Stimulated activated naive CD8-positive, alpha-beta T cell treated with anti-CD3 and anti-CD28 coated beads, Interleukin-15, Interleukin-2, amounts not matched to agents 100 U/mL and 50 U/mL, for 24 hours (primary cell): ENCODE measurements at places on chromosomes 13 and 19.

DNA sequence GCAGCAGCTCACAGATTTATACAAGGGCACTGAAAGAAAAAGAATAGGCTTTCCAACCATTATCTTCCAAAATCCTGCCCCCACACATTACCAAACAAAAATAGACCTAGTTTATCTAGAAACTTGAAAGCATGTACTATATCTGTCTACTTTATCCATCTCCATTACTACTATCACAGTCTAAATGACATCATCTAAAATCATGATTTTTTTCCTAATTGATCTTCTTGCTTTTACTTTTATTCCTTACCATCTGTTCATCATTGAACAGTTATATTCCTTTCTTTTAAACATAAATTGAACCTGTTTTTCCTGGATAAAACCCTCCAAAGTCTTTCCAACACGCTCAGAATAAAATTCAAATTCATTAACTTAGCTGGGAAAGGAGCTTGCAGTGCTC, 414.7 kb downstream of the KCTD12 start:
- DNase-seq: no peak

GRCh38 chr13:101916108-101916774, 463.8 kb downstream of the ITGBL1 start:
- no peak for DNase-seq

DNA sequence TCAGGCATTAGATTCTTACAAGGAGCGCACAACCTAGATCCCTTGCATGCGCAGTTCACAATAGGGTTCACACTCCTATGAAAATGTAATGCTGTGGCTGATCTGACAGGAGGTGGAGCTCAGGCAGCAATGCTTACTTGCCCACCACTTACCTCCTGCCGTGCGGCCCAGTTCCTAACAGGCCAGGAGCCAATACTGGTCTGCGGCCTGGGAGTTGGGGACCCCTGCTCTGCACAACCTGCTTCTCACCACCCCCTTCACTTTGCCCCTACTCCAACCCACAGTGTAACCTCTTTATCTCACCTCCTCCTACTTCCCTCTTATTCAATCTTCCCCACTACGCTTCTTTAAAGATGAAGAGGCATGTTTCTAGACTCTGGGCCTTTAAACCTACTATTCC, 240.2 kb downstream of the RGCC start:
- DNase-seq: no peak

- no peak for DNase-seq
Measured at GRCh38 chr13:97757807-97758206, 195.7 kb upstream of the IPO5 start.

DNA sequence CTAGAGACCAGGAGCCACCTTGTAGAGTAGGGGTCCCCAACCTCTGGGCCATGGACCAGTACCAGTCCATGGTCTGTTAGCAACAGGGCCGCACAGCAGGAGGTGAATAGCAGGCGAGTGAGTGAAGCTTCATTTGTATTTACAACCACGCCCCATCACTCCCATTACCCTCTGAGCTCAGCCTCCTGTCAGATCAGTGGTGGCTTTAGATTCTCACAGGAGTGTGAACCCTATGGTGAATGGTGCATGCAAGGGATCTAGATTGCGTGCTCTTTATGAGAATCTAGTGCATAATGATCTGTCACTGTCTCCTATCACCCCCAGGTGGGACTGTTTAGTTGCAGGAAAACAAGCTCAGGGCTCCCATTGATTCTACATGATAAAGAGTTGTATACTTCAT, 303.6 kb downstream of the KCNRG start:
- no peak for DNase-seq

- DNase-seq: peak; percentile 89
Measured at GRCh38 chr19:34926685-34927375, at the start of gene ZNF30. ZNF30 (plus strand) TSS chr19:34926903; CDS start chr19:34929948, 3,045 bp downstream.

GRCh38 chr13:78060966-78061365, 142.3 kb upstream of the EDNRB start:
- DNase-seq: no peak

DNA sequence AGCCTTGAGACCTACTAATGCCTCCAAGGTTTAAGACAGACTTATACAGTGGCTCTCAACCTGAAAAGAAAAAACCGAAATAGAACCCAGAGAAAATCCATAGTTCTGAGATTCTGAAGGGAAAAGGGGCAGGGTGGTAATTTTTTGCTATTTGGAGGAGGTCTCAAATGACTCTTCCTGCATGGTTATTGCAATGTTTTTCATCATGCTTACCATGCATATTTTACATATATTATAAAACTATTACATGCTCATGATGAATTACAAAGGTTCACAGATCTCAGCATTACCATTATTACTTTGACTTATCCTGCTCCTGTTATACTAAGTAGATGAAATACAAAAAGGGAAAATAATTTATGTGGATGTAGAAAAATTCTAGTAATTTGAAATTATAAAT, 47.6 kb downstream of the N4BP2L2 start:
- no peak for DNase-seq

GRCh38 chr13:66216728-66217127, 1013.4 kb downstream of the PCDH9 start:
- DNase-seq: no peak

DNA sequence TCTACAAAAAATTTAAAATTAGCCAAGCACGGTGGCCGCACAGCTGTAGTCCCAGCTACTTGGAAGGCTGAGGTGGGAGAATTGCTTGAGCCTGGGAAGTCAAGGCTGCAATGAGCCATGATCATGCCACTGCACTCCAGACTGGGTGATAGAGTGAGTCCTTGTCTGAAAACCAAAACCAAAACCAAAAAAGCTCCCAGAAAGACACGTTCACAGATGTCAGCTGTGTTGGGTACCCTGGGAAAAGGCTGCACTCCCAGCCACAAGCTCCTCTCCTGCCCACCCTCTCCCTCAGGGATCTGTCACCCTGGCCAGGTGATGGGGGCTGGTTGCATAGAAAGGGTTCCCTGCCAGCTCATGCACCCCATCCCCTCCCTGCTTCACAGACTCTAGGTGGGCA, 53.3 kb downstream of the RNF6 start:
- no peak for DNase-seq

DNA sequence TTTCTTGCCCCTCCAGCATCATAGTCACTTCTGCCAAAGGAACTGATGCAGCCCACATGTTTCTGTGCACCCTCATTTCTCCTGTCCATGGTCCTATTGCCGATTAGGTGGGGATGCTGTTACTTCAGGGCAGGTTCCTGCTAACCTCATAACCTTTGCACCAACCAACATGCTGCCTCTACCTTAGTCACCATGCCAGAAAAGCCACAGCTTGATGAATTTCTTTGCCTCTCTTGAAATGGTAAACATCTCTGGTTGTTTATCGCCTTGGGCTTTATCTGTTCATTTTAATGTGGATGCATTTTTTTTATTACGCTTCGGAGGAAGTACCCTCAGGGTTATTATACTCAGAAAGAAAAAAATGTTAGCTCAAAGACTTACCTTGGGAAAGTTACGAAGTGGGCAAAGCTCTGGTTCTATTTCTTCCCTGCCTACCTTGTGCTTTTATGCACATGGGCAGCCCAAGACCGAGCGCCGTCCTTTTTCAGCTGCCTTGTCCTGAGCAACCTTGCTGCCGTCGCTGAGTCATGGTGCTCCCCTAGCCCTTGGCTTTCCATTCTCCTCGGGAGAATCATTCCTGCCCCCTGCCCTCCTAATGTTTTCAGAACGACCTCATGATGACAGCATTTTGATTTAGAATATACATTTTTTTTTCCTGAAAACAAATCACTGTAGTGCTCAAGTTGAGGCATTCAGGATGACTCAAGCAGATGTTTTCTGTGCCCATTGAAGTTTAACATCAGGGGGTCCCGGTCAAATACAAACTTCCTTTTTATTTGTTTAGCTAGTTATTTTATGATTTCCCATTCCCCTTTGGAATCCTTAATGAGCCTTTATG, 280.0 kb downstream of the SHISA2 start:
- no peak for DNase-seq

DNA sequence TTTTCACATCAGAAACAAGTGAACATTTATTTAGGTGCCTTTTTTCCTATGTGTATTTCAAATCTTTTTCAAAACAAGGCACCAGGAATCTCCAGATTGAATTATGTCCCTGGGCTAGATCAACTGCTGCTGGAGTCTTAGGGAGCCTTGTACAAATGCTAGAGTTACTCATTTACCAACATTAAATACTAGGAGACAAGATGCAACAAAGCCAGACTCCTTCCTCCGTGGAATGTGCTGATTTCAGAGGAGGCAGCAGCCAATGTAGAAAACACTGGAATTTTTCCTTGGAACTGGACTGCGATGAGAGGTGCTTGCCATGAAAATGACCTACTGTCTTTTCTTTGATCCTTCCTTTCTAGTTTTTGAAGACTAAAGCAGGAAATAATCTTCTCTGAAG, 1514.7 kb upstream of the MIR17HG start:
- no peak for DNase-seq

- no peak for DNase-seq
Measured at GRCh38 chr19:10442698-10443097, 22.4 kb downstream of the PDE4A start.

DNA sequence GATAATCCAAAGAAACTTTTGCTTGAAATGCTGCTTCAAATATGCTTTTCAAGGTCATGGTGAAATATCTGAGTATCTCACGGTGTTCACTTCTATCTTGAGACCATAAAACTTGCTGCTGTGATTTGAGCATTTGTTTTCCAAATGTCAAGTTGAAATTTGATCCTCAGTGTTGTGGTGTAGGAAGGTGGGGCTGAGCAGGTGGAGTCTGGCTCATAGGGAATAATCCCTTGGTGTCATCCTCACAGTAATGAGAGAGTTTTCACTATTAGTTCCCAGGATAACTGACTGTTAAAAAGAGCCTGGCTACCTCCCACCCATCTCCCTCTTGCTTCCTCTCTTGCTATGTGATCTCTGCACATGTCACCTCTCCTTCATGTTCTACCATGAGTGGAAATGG, 858.0 kb upstream of the SLITRK5 start:
- DNase-seq: no peak

GRCh38 chr13:66992183-66992582, 238.0 kb downstream of the PCDH9 start:
- no peak for DNase-seq

- no peak for DNase-seq
Measured at GRCh38 chr19:36638862-36639510, 27.7 kb downstream of the ZNF461 start.

DNA sequence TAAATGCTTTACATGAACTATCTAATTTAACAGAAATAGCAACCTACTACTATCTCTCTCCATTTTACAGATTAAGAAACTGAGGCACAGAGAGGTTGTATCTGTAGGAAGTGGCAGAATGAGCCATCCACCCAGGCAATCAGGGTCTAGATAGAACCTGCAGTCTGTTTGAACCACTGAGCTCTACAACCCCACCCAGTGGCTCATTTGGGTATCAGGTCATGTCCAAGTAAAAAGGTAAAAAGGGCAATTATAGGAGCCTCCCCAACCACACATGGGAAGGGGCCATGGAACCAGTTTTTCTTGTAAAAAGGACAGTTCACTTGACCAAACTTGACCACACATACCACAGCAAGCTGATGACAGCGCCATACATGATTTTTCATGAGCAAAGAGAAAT, 92.9 kb upstream of the SGCG start:
- DNase-seq: peak; percentile 14

DNA sequence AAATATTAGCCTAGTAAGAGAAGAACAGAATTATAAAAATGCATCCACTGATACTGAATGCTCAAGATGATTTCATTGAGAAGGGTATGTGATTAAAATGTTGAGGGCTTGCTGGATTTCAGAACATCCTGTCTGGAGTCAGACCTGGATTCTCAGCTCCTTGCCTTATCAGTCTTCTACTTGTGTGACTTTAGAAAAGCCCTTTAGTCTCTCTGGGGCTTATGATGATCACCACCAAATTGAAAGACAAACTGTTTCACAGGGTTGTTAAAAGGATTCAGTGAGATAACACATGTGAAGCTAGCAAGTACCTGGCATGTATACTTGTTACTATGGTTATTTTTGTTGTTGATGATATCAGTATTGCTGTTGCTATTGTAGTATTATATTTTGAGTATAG, 118.4 kb downstream of the GPC6 start:
- no peak for DNase-seq
